ENCODE measurements at places on chromosomes 2 and 18.

- DNase-seq = no peak
Measured at GRCh38 chr18:37343542-37343851, 222.1 kb downstream of the CELF4 start.

GRCh38 chr2:25251071-25251421 is 82.7 kb upstream of the POMC start:
- DNase-seq = no peak

- DNase-seq = no peak
Measured at GRCh38 chr2:226466589-226466988, 333.0 kb downstream of the IRS1 start.

GRCh38 chr18:10229458-10229857 is 225.0 kb upstream of the APCDD1 start:
- no peak for DNase-seq

- peak; percentile 36 for DNase-seq
Measured at GRCh38 chr2:217731805-217732204, 271.0 kb downstream of the TNS1 start.

DNA sequence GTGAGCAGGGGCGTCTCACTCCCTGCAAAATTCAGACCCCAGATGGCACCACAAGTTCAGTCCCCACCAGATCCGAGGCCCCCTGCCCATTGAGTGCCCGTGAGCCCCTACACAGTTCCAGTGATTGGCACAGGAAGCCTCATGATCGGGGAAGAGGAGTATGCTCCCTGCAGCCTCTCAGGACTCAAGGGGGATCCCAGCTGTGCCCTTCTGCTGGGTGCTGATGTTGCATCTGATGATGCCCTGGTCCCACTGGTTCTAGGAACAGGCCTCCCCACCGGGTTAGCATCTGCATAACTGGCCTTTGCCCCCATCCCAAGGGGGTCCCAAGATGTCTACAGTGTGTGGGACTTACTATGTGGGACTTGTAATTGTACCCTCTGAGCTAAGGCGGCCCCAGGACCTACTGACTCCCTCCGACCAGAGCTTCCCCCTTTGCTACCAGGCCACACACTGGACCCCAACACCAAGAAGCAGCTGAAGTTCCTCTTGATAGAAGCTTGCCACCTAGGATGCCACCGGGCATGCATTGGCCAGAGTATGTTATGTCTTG is 8.6 kb downstream of the ALPG start:
- DNase-seq = no peak

DNA sequence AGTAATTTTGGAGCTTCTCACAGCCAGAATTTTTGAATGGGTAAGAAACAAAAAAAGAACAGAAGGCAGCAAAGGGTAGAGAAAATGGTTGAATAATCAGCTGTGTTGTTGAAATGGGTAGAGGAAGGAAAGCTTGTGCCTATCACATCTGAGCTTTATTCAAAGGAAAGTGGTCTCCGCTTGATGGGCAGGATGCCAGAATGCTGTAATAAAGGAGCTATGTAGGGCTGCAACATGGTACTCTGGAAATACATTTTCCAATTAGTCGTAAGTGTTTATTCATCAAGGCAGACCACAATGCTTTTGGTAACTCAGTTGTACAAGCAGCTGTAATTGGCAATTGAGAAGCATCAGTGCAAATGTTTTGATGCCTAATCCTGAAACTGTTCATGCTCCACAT is 196.9 kb downstream of the ICOS start:
- DNase-seq = no peak

DNA sequence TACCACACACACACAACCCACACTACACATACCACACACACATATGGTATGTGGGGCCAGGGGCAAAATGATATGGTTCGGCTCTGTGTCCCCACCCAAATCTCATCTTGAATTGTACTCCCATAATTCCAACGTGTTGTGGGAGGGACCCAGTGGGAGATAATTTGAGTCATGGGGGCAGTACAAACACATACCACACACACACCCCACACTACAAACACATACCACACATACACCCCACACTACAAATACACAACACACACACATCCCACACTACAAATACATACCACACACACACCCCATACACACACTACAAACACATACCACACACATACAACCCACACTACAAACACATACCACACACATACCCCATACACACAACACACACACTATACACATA is 117.8 kb downstream of the TTC32 start:
- DNase-seq = no peak

GRCh38 chr2:12697617-12698016 is 19.1 kb upstream of the TRIB2 start:
- no peak for DNase-seq

DNA sequence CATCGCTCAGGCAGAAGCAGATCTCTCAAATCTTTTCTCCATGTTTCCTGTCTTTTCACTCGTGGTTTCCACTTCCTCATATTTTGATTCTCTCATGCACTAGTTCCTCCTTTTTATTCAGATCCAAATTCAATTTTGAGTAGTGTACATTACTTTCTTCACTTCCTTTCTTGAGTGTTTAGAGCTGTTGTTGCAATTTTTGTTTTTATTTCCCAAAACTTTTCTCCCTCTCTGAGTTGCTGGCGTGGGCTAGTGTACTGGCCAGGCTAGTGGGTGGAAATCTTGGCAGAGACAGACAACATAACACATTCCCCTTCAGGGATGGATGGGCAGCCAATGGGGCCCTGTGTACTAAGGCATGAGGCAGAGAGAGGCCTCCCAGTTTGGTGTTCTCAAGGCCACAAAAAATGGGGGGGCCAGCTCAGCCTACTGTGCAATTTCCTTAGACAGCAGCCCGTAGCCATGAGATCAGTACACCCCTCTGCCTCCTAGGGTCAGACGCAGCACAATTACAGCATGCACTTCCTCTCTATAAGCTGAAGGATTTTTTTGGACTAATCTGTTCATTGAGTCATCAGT is 145.1 kb upstream of the PID1 start:
- DNase-seq = peak; percentile 63
